ENCODE measurements at places on chromosomes 13 and 19. TPM values are rescaled to one million over a fixed set of nuclear protein-coding genes. Genes with fewer than 3 reads are reported as not detected.

The STOML3 gene
- total RNA-seq, result not detected

The PLK5 gene
- total RNA-seq, result 0.16 TPM

The CEACAM21 gene
- total RNA-seq, result 2.1 TPM

The PTGIR gene
- total RNA-seq, result 2.5 TPM

The CGB3 gene
- not detected for total RNA-seq

The FBXO17 gene
- total RNA-seq, result 25.0 TPM

The TSKS gene
- total RNA-seq, result 0.22 TPM

The PSG4 gene
- total RNA-seq, result not detected

The S1PR5 gene
- total RNA-seq, result 1.4 TPM

The CASP14 gene
- 0.27 TPM for total RNA-seq

The COL5A3 gene
- 31.9 TPM for total RNA-seq

The IGFL3 gene
- total RNA-seq, result not detected

The UBE2L5 gene
- total RNA-seq, result not detected

The KIR3DL2 gene
- total RNA-seq, result not detected

The FAAP24 gene
- 1.8 TPM for total RNA-seq

The NPAS1 gene
- 0.99 TPM for total RNA-seq

The ATP8B3 gene
- total RNA-seq, result 2.1 TPM

The SYT5 gene
- 16.4 TPM for total RNA-seq

The PALM gene
- 145 TPM for total RNA-seq

The FFAR3 gene
- 0.44 TPM for total RNA-seq

The THSD8 gene
- not detected for total RNA-seq

The FFAR1 gene
- not detected for total RNA-seq

The LRRC63 gene
- total RNA-seq, result 0.60 TPM

The CEACAM3 gene
- 1.9 TPM for total RNA-seq

The C19orf85 gene
- not detected for total RNA-seq

The ZNF443 gene
- total RNA-seq, result 16.2 TPM

The TUBB4A gene
- total RNA-seq, result 51.8 TPM

The SIGLEC12 gene
- total RNA-seq, result not detected

The LILRA2 gene
- total RNA-seq, result not detected

The EEF1AKMT1 gene
- total RNA-seq, result 8.3 TPM

The ADAMTS10 gene
- total RNA-seq, result 109 TPM

The RFPL4A gene
- not detected for total RNA-seq

The SHISA7 gene
- total RNA-seq, result 1.5 TPM

The CLC gene
- total RNA-seq, result not detected

The PNMA8A gene
- total RNA-seq, result 72.3 TPM

The ZNF546 gene
- 19.0 TPM for total RNA-seq

The ZNF100 gene
- 22.4 TPM for total RNA-seq

The MYO1F gene
- total RNA-seq, result 6.7 TPM

The CRB3 gene
- 5.9 TPM for total RNA-seq
